Stimulated activated CD4-positive, alpha-beta T cell treated with anti-CD3 and anti-CD28 coated beads, Interleukin-1b, Interleukin-23, amount 100 ng/mL, for 24 hours (primary cell): ENCODE measurements at places on chromosomes 6 and 20.
A peak's percentile ranks its signal among the peaks of the same experiment; 100 is the strongest.

DNA sequence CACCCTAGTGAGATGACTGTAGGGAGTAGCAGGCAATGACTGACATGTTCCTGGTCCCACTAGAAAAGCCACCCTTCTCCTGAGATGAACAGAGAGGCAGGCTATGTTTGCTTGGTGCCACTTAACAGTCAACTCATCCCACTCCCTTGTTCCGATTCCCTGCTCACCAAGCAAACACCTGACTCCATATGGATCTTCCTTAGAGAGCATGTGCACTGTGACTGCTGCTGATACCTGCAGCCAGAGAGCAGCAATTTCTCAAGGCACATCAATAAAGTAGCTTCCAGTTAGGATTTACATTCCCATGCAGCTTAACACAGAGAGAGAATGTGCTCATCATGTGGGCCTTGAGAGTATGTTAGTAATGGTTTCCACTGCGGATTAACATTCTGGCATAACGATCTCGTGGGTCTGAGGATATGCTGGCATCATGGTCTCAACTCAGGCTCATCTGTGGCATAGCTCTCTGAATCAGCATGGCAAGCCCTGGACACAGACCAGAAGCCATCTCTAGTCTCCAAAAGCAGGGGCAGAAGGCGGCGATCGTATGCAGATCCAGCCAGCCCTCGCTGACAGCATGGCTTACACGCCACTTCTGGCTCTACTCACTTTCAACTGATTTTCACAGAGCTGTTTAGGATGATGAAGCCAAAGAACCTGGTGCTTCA lies 43.9 kb downstream of the ATXN1 start:
- DNase-seq: no peak

GRCh38 chr20:19828232-19828631 lies 70.2 kb downstream of the RIN2 start:
- no peak for DNase-seq

DNA sequence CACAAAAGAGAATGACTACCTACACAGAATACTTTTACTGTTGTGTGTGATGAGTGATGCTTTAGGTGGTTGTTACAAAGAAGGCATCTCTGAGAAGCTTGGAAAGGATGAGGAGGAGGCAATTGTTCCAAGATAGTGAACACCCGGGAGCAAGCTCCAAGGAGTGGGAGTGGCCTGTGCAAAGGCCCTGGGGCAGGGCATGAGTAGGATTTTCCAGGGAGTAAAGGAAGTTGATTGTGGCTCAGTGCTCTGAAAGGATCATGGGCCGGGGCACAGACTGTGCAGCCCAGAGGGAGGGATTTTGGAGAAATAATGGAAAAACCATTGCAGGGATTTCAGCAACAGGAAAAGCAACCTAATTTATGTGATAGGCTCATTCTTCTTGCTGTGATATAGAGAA lies 264.3 kb downstream of the CDH26 start:
- no peak for DNase-seq

DNA sequence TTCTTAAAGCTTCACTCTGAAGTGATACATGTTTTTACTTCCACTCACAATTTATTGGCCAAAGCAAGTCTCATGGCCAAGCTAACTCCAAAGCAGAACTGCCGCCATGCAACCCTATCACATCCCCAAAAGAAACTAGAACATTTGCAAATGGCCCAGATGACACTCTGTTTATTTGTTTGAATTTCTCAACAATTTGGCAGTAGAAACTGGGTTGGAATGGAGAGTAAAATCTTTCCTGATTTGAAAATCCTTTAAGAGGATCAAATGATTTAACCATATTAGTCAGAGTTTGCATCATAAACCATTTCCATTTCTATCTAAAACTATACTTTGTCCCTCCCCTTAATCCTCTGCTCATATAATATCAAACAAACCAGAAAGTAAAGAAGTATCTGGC lies 39.1 kb upstream of the E2F3 start:
- no peak for DNase-seq

GRCh38 chr6:107786709-107787588 lies 37.2 kb downstream of the SCML4 start:
- DNase-seq: no peak

- DNase-seq: no peak
These were observed 69.5 kb downstream of the ELOVL5 start for GRCh38 chr6:53279293-53279692.

DNA sequence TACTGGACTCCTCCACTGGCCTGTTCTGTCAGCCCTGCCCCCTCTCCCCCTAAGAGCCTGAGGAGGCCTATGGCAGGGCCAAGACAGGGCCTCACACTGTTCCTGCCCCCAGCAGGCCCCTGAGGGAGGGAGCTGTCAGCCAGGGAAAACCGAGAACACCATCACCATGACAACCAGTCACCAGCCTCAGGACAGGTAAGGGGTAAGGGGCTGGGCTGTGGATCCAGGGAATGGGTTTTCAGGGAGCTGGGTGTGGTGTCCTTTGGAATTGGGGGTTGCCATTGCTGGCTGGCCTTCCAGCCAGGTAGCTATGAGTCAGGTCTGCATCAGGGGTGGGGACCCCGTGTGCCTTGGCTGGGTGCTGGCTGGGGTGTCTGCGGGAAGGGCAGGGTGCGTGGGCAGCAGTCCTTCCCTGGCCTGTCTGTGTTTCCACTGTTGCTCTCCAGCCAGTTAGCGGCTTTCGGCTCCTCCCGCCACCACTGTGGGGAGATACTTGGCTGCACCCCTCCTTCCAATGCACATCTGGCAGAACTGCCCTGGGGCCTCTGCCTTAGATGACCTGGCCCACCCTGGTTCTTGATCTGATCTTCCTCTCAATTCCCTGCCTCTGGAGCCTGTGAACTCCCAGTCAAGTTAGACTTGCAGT lies 3.9 kb downstream of the SLC29A1 start:
- no peak for DNase-seq

GRCh38 chr20:45908084-45908483 lies 3.9 kb downstream of the PLTP start:
- no peak for DNase-seq

- DNase-seq: no peak
These were observed 38.3 kb downstream of the ADGRG6 start for GRCh38 chr6:142339968-142340658.

- DNase-seq: no peak
These were observed at the start of gene C6orf58 for GRCh38 chr6:127576874-127577273. Gene C6orf58, plus strand, starts transcription at chr6:127577174. Its CDS starts 12 bp downstream, at chr6:127577186.

GRCh38 chr6:111356551-111356950 lies 126.5 kb downstream of the REV3L start:
- no peak for DNase-seq

DNA sequence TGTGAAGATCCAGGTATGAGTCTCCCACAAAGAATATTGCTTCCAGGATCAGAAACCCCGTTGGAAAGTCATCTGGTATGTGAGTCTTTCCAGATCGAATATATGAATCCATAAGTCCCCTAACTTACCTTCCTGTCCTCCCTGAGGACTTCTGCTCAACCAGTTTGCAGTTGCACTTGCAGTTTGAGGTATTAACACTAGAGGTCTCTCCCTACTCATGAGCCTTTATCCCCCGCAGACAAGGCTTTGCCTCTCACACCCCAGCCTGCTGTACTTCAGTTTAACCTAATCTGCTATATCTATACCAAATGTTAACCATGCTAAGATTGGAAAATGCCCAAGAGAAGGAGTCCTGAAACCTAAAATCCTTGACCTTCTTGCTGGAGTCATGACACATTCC lies 135.3 kb upstream of the DEFB112 start:
- DNase-seq: no peak

GRCh38 chr6:17724341-17724740 lies 17.6 kb upstream of the NUP153 start:
- no peak for DNase-seq

DNA sequence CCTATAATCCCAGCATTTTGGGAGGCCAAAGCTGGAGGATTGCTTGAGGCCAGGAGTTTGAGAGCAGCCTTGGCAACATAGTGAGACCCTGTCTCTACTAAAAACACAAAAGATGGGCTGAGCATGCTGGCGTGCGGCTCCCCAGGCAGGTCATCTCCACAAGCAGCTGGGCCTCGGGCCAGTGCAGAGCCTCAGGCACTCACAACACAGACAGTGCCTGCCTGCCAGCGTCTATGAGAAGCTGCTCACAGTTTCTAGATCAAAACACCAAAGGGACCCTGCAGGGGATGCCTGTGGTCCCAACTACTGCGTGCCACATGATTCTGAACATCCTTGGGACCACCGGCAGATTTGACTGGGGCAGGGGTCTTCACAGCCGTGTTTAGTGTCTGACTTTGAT lies 59.4 kb downstream of the GINS1 start:
- DNase-seq: no peak

- no peak for DNase-seq
These were observed 709 bp downstream of the PPP1R16B start for GRCh38 chr20:38805958-38806854.

DNA sequence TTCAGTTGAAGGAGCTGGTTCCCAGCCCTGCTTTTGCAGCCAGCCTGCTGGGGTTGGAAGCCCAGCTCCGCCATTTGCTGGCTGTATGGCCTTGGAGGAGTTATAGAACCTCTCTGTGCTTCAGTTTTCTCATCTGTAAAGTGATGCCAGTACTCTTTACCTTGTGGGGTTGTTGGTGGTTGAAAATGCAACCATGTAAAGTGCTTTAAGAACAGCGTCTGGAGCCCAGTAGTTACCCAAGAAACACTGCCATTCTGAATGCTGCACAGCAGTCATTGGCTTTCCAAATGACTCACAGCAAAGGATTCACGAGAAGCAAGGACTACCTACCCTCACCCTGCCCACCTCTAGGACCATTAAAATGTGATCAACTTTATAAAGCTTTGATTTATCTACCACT lies 154.4 kb downstream of the F13A1 start:
- no peak for DNase-seq

DNA sequence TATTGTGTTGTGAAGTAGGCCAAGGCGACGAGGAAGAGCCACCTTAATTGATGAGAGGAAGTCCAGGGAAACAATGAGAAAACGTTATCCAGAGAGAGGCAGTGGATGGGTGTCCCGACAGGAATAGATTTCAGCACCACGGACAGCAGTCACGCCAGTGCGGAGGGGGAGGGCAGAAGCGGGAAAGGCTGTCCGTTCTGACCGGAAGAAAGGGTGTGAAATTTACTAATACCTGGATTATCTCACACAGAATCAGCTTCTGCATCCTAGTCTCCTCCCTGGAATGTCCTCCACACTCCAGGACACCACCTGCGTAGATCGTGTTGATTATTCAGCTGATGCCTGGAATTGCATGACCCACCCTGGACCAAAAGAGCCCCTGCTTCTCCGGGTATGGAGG lies 7.4 kb upstream of the BPIFA3 start:
- peak; percentile 6 for DNase-seq

- DNase-seq: no peak
These were observed 532 bp upstream of the SLC35F1 start for GRCh38 chr6:117906507-117906957.

- no peak for DNase-seq
These were observed 595.7 kb downstream of the PTPRT start for GRCh38 chr20:42594011-42594410.

DNA sequence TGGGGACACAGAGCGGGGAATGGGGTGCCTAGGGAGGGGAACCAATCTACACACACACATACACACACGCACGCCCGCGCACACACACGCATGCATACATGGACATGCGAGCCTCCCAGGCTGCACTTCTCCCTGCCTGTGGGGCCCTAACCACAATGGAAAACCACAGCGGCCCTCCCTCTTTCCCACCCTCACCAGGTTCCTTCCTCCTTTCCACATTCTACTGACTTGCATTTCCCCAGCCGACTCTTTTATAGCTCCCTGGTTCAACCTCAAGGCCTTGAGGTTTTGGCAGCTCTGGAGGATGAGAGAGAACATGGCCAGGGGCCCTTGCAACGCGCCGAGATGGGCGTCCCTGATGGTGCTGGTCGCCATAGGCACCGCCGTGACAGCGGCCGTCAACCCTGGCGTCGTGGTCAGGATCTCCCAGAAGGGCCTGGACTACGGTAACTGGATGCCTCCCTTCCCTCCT lies at the start of gene BPI:
TSS of gene BPI (plus strand) at position 249 of the 472 bp plus-strand sequence. CDS start at position 317, 68 bp downstream.
- DNase-seq: no peak

DNA sequence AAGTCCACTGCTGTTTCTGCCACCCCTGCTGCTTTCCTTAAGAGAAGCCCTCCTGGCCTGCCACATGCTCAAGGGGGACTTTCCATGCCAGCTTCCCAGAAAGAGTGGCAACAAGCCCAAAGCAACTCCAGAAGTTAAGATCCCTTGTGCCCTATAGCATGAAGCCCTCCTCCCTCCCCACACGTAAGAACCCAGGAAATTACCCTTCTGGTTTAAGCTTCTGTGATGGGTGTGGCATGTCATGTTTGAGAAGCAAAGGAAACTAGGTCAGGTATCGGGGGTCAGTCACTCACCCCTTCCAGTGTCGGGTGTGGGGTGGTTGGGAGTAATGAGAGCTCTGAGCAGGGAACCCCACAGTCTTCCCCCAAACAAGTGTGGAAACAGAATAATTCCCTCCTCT lies 196.1 kb downstream of the LRFN2 start:
- no peak for DNase-seq

DNA sequence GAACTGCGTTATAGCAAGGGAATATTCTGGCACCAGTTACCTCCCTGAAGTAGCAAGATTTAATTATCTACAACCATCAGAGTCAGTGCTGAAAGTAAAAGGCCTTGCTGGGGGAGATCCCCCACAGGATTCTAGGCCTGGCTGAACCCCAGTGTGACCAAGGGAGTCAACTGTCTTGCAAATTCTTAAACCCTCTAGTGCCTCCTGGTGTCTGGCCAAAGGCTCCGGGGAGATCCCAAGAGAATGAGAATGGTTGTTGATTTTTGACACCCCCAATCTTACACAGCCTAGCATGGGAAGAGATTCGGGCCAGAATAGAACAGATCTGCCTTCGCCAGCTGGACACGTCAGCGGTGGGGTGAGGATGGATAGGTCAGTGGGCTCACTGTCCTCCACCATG lies 179.4 kb downstream of the ERMARD start:
- no peak for DNase-seq

GRCh38 chr6:157383471-157383870 lies 2.5 kb downstream of the ZDHHC14 start:
- DNase-seq: no peak

DNA sequence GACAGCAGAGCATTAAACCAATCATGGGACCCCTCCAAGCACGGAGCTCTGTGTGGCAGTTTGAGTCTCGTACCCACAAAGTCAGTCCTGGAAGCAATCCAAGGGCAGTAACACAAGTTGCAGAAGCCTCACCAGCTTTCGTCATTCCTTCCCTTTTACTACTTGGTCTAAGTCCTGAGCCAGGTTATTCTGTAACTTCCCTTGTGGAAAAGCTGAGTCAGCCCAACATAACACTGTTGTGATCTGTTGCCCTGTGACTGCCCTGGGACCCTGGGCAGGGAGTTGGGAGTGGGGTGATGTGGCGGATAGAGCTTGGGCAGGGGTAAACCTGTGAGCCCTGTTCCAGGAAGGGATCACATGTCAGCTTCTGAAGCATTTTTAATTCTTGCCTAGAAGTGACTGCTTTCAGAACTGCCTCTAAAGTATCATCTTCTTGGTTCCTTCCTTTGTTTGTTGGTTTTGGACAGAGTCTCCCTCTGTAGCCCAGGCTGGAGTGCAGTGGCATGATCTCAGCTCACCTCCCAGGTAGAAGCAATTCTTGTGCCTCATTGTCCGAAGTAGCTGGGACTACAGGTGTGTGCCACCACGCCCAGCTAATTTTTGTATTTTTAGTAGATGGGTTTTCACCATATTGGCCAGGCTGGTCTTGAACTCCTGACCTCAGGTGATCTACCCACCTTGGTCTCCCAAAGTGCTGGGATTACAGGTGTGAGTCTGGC lies 183.7 kb upstream of the JAG1 start:
- DNase-seq: no peak
